ENCODE measurements at places on chromosomes 1 and 21.

- DNase-seq: no peak
These were observed 140.3 kb downstream of the PLXNA2 start for GRCh38 chr1:208103597-208104513.

GRCh38 chr1:119133987-119134386, 6.5 kb downstream of the WARS2 start:
- DNase-seq: no peak

DNA sequence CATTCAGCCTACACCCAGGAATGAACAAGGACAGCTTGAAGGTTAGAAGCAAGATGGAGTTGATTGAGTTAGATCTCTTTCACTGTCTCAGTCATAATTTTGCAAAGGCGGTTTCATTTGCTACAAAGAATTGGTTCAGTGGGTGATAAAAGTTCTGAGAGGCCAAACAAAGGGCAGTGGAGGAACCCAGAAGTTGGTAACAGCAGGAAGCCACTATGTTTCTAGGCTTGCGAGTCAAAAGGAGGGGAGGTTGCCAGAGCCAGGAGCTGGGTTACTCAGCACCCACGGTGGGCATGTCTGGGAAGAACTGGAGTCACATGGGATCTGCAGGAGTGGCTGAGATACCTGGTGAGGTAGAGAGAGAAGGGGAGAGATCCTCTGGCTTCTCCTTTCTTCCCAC, 64.2 kb upstream of the MRPS6 start:
- no peak for DNase-seq

- peak; percentile 75 for DNase-seq
These were observed 31.7 kb downstream of the TRIM11 start for GRCh38 chr1:228374711-228375577.

- no peak for DNase-seq
These were observed 4.6 kb downstream of the SLAMF1 start for GRCh38 chr1:160642281-160642644.

GRCh38 chr1:181490740-181491712, 7.7 kb downstream of the CACNA1E start:
- DNase-seq: peak; percentile 83

DNA sequence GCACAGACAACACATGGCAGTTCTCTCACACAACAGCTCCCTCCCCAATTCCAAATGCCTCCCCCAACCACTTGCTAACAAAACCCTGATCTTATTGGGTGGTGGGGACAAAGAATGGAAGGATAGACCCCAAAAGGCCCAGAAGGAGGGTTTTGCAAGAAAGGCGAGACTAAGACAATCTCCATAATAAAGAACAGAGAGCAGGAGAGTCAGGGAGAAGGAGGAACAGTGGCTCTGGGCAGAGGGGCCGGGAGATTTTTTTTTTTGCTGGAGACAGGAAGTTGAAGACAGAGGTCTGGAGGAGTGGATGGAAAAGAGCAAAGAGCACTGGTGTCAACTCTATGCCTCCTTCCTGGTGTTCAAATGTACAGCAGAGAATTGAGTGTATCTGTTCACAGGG, 6.5 kb upstream of the C1QA start:
- no peak for DNase-seq

- DNase-seq: no peak
These were observed 36.7 kb downstream of the PARP1 start for GRCh38 chr1:226371027-226371694.

GRCh38 chr1:241456743-241457142, 62.8 kb downstream of the FH start:
- DNase-seq: no peak

DNA sequence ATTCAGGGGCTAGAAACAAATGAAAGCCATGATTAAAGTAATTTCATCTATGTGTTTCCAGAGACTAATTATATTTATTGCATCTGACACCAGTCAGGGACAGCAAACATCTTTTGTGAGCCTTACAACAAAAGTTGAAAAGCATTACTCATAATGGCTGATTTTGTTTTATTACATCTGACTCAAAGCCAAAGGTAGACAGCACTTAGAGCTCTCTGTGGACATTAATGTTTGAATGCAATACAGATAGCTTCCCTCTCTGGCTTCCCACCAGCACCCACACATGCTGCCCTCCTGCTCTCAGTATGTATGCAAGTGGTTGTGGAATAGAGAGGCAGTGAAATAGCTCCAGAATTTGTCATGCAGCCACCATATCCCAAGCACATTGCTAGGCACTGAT, 198.7 kb downstream of the SETD4 start:
- no peak for DNase-seq

DNA sequence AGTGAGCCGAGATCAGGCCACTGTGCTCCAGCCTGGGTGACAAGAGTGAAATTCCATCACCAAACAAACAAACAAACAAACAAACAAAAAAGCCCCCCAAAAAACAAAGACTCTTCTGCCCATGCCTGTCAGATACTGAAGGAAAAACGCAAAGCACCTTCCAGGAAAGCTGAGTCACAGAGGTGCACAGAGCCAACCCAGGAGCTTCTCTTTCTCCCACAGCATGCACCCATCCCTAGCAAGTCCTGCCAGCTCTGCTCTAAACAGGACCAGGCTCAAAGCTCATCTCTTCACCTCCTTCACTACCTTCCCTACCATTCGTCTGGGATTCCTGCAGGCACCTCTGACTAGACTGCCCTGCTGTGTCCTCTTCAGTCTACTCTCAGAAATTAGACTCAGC, 46.5 kb downstream of the ETS2 start:
- no peak for DNase-seq

DNA sequence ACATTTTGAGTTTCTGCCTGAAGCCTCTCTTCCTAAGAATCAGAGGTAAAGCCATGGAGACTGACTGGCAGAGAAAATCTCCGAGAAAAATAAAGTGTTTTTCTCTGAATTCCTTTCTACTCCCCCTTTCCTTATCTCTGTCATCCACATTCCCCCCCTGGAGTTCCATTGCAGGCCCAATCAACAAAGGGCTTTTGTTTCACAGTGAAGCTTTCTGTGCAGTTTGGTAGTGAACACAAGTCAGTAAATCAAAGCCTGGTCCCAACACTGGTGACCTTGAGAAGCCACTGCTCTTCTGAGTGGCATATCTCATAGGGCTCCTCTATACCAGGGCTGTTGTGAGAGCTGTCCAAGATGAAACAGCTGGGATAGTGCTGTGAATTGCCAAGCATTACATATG, 228.4 kb downstream of the SEC16B start:
- DNase-seq: no peak

DNA sequence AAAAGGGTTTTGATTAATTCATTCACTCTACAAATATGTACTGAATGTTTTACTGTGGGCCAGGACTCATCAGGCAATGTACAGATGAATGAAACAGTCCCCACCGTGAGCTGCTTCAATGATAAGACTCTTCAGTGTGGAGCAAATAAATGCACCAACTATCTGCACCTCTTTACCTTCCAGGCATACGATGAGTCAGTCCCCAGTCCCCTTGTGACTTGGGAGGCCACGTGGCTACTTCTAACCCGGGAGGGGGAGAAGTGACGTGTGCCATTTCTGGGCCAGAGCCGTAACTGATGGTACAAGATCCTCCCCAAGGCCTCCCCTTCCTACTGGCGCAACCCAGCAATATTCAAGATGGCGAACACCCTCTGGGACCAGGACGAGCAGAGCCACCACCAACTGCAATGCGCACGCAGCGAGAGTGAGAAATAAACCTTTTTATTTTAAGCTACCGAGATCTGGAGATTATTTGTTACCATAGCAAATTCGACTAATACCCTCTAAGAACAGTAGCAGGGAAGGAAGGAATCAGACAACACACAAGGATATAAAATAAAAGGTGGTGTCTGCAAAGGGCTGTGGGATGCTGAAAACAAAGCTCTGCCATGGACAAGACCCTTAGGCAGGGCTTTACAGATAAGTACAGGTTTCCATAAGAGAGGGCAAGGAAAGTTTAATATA, 74.5 kb downstream of the NPHP4 start:
- DNase-seq: no peak

DNA sequence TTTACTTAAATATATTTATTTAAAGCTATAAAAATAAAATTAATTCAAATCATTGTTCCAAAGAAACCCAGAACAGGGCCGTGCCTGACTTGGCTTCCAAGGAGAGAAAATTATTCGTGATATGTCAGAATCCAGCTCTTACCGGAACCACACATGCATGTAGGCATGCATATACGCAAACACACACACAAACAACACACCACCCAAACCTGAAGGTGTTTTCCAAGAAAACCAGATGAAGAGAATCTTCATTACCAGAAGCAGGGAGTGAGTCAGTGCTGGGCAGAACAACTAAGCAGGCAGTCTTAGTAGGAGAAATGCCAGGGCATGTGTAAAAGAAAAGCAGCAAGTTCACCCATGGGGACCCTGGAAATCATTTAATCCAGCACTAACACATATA, 432.0 kb upstream of the BEND5 start:
- DNase-seq: no peak

- DNase-seq: no peak
These were observed 25.6 kb downstream of the RAB4A start for GRCh38 chr1:229296541-229296941.

GRCh38 chr1:15411593-15412137, 2.0 kb downstream of the EFHD2 start:
- peak; percentile 81 for DNase-seq

DNA sequence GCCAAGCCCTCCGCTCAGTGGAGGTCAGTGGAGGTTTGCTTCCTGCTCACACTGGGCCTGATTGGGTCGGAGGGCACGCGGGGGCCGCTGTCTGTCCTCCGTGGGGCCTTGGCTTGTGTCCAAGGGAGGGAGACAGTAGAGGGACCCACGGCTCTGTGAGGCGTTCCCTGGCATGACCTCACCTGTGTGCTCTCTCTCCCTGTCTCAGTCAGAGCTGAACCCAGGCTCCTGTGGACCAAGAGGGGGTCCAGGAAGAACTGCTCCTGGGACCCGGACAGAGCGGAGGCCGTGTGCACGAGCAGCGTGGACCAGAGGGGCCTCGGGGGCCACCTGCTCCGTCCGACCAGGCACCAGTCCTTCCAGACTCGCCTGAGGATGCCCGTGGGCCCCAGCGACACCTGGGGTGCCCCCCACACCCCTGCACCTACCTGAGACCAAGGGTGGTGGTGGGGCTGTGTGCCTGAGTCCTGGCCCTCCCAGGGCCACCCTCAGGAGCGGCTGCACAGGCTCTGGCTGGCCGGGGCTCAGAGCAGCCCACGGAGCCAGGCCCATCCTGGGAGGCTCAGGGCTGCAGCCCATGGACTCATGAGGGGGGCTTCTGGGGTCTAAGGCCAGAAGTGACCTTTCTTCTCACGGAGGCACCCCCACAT, 13.3 kb upstream of the TTLL10 start:
- no peak for DNase-seq

DNA sequence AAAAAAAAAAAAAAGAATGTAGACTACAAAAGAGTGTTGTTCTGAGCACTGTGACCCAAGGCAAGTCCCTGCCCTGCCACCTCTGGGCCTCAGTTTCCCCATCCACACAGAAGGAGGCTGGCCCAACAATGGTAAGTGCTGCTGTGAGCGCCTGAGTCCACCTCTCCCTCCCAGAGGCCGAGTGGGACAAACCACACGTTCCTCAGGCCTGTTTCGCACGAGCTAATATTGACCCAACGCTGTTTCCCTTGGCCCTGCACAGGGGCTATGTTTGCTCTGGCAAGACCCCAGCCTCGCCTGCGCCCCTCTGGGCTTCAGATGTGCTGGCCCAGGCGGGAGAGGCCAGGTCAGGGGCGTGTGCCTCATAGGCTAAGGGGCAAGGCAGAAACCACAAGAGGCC, 12.6 kb upstream of the LAPTM5 start:
- no peak for DNase-seq

DNA sequence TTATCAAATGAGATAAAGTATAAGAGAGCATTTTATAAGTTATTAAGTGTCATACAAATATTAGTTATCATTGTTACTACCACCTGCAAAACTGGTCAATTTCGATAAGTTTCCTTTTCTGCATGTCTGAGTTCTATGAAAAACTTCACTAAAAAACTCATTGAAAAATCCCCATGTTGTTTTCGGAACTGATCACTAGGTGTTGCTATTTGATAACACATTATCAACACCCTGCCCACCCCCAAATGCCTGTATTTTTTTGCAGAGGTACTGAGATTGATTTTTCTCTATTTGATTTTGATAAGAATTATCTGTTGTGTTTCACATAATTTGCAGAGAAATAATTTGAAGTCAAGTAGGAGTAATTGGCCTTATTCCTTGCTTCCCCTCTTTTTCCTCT, 22.1 kb upstream of the DISP1 start:
- no peak for DNase-seq

GRCh38 chr1:226401355-226402303, 6.3 kb downstream of the PARP1 start:
- DNase-seq: no peak

- no peak for DNase-seq
These were observed 192.7 kb downstream of the VPS13D start for GRCh38 chr1:12422488-12422887.

All from left lung (tissue), 14 donors.